ENCODE measurements at places on chromosomes 6 and 20. TPM values are rescaled to one million over a fixed set of nuclear protein-coding genes. Genes with fewer than 3 reads are reported as not detected.

The RBM24 gene
- total RNA-seq = 2.3 TPM

GRCh38 chr20:44707018-44707579 is 8.1 kb upstream of the CCN5 start:
- H3K4me3 ChIP-seq = no peak overlapping the region
- no peak overlapping the region for H3K27ac ChIP-seq
- no peak for DNase-seq
- no peaks in the 10 kb centered on the region for H3K36me3 ChIP-seq

DNA sequence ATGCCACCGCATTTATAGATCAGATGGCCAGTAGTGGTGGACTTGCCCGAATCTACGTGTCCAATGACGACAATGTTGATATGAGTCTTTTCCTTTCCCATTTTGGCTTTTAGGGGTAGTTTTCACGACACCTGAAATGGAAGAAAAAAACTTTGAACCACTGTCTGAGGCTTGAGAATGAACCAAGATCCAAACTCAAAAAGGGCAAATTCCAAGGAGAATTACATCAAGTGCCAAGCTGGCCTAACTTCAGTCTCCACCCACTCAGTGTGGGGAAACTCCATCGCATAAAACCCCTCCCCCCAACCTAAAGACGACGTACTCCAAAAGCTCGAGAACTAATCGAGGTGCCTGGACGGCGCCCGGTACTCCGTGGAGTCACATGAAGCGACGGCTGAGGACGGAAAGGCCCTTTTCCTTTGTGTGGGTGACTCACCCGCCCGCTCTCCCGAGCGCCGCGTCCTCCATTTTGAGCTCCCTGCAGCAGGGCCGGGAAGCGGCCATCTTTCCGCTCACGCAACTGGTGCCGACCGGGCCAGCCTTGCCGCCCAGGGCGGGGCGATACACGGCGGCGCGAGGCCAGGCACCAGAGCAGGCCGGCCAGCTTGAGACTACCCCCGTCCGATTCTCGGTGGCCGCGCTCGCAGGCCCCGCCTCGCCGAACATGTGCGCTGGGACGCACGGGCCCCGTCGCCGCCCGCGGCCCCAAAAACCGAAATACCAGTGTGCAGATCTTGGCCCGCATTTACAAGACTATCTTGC is 725 bp downstream of the EEF1A1 start:
- H3K4me1 ChIP-seq = peaks cover 60% of the 10 kb centered on the region
- H3K27ac ChIP-seq = peak overlapping the region; percentile 100
- H3K4me3 ChIP-seq = peak overlapping the region; percentile 92
- DNase-seq = peak; percentile 66

The RBPJL gene
- total RNA-seq = 837 TPM

DNA sequence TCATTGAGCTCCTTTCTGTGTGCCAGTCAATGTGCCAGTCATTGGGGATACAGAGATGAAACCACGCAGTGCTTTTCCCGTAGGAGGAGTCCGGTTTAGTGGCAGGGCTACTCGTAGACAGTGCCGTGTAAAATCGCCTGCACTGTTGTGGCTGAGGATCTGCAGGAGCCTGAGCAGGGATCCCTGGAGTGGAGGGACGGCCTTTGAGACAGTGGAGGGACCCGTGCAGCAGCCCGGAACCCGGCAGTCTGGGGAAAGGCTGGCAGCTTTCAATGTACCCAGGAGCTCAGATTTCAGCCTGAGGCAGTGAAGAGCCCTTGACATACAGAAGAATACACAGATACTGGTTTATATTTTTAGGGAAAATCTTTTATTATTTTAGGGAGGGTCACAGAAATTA is 203.3 kb downstream of the ARID1B start:
- peaks cover 36% of the 10 kb centered on the region for H3K4me1 ChIP-seq
- no peaks in the 10 kb centered on the region for H3K27me3 ChIP-seq
- no peak overlapping the region for H3K27ac ChIP-seq
- no peak for DNase-seq

DNA sequence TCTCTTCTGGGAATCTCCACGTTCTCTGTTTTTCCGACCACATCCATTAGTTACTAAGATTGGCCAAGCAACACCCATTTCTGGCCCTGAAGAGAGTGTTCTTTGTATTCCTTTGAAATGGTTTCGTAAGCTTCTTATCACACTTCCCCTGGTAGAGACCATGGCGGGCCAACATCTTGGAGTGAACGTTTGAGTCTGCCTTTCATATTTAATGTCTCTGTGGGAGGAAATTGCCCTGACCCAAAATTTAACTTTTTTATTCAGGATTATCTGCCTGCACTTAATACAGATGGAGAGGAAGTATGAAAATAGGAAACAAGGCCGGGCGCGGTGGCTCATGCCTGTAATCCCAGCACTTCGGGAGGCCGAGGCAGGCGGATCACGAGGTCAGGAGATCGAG is 177.0 kb upstream of the SNX9 start:
- no peak overlapping the region for H3K27ac ChIP-seq
- no peak overlapping the region for H3K4me3 ChIP-seq
- DNase-seq = no peak
- no peaks in the 10 kb centered on the region for H3K36me3 ChIP-seq

DNA sequence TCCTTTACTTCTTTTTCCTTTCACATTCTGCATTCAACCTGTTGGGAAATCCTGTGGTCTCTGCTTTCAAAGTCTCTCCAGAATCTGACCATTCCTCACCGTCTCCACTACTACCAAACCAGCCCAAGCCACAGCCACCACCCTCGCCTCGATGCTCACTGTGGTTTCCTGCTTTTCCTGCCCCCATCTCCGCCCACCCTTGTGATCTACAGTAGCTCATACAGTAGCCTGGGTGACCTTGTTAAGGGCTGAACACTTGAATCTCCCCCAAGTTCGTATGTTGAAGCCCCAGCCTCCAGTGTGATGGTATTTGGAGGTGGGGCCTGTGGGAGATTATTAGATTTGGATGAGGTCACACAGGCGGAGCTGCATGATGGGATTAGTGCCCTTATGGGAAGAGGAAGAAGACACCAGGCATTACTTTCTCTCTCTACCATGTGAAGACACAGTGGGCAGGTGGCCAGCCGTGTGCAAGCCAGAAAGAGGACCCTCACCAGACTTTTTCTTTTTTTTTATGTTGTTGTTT is 189.0 kb upstream of the UST start:
- no peak overlapping the region for H3K4me3 ChIP-seq
- no peaks in the 10 kb centered on the region for H3K27me3 ChIP-seq
- DNase-seq = no peak
- peaks cover 6% of the 10 kb centered on the region for H3K4me1 ChIP-seq

GRCh38 chr6:137510923-137511322 is 16.7 kb upstream of the OLIG3 start:
- no peak overlapping the region for H3K4me3 ChIP-seq
- no peak for DNase-seq
- no peaks in the 10 kb centered on the region for H3K4me1 ChIP-seq
- peaks cover 26% of the 10 kb centered on the region for H3K27me3 ChIP-seq

The EGFL8 gene
- total RNA-seq = 5.7 TPM

Measured in body of pancreas (tissue), 4 donors.